Activated T-helper 1 cell treated with anti-CD3 and anti-CD28 coated beads, Interleukin-12 subunit alpha, Interleukin-12 subunit beta, Interleukin-2, Interleukin-4 antibody, amounts not matched to agents 30 ng/mL and 10 ng/mL and 1 ng/mL, durations not matched to agents 14 hours and 24 hours and 36 hours (primary cell): ENCODE measurements at places on chromosomes 4 and X. TPM values are rescaled to one million over a fixed set of nuclear protein-coding genes. Genes with fewer than 3 reads are reported as not detected.

The CORIN gene
- total RNA-seq, result not detected in 2 replicates

GRCh38 chrX:22378296-22378695 is 105.6 kb downstream of the CBLL2 start:
- no peak for DNase-seq

The NUP62CL gene
- total RNA-seq, result 0.54 and 1.1 TPM in 2 replicates

GRCh38 chrX:22109442-22109841 is 77.3 kb downstream of the PHEX start:
- no peak for DNase-seq

The USP17L27 gene
- total RNA-seq, result not detected in 2 replicates

DNA sequence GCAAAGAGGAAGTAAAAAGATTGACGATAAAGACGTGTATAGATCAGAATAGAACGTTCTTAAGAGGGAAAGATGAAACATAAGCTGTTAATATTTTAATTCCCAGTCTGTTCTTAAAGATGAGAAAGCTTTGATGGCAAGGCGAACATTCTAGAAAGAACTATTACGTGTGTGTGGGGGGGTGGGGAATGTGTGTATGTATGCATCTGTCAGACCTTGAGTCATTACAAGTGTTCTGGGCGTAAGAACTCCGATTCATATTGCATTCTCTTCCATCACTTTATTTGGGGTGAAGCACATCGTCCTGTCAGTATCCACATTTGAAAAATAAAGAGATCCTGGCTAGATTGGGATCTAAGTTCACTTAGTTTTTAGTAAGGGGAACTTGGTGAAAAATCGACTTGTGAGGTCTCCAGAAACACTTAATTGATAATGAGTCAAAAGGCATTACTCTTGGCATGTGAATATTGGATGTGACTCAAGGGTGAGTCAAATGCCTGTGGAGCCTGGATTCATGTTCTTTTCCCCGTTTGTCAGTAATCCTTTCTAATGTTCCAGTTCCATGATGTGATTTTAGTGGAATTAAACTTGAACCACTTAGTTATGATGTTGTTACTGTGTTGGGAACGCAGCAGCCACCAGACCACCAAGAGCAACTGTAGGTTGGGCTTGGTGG is 3.1 kb downstream of the SMS start:
- DNase-seq, result no peak

The SAGE1 gene
- not detected in 2 replicates for total RNA-seq

GRCh38 chr4:149164282-149164681 is 651.4 kb downstream of the IQCM start:
- DNase-seq, result no peak

The MAP3K15 gene
- 0.10 and 0.18 TPM in 2 replicates for total RNA-seq

- DNase-seq, result no peak
Observed at GRCh38 chr4:47876310-47876709, 38.1 kb downstream of the NFXL1 start.

The KLHL13 gene
- 0.20 TPM in 1 of 2 replicates, not detected in the other for total RNA-seq

The PLAC8 gene
- total RNA-seq, result 35.5 and 41.9 TPM in 2 replicates

DNA sequence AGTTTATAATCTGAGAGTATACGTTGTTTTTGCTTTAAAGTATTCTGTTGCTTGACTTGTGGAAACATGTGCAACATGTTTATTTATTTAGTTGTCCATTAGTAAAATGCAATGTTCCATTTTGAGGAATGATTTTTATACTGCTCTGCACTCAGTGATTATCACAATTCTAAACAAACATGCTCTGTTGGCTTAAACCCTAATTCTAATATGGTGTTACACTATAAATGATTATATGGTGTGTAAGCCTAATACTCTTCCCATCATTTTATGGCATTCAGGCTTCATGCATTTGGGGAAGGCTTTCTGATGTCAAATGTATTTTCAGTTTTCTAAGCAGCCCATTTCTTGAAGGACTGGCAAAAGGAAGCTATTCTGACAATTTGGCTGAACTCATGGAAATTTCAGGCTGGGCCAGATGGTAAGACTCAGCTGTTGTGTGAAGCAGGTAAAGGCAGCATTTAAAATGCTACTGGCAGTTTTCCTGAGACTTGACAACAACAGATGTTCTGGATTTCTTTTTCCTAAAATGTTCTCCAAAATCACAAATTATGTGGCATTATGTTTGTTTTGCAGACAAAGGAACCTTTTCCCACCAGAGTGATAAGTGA is 336.7 kb upstream of the GNPDA2 start:
- no peak for DNase-seq

DNA sequence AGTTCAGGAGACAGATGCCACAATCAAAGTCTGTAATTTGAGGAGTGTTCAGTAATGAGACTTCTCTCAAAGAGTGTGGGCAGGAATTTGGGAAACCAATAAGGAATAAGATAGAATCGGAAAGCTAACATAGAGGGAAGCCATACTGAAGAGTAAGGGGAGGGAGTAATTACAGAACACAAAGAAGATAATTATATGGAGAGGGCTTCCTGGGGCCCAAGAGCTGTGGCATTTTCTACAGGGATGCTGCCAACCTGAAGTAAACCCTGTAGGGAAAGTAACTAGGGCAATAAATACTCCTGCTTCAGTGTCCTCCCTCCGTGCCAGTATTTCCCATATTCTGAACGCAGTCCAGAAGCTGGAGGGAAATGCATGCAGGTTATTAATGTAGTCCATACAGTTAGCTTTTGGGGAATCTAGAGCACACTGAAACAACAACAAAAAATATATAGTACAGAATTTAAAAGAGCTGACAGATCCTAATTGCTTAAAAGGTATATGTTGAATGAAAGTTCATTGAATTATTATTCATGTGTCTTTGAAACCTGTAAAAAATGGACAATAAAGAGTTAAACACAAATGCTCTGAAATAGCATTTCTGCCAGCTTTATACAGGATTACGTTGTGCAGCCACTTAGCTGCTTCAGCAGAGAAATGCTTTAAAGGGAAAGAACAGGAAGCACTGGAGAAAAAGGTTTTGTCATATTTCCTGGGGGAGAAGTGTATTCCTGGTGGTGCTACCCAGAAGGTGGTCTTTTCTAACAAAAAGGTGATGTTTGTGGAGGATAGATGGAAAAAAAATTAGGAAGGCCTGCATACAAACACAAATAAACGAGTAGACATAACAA is 48.0 kb downstream of the CXXC4 start:
- no peak for DNase-seq

GRCh38 chr4:121034017-121034416 is 38.3 kb downstream of the NDNF start:
- no peak for DNase-seq

- no peak for DNase-seq
Observed at GRCh38 chr4:26685250-26685649, 101.4 kb downstream of the TBC1D19 start.

The PAGE2 gene
- not detected in 2 replicates for total RNA-seq

- no peak for DNase-seq
Observed at GRCh38 chr4:110062166-110062565, 136.2 kb downstream of the ELOVL6 start.

The FMR1NB gene
- not detected in 2 replicates for total RNA-seq

DNA sequence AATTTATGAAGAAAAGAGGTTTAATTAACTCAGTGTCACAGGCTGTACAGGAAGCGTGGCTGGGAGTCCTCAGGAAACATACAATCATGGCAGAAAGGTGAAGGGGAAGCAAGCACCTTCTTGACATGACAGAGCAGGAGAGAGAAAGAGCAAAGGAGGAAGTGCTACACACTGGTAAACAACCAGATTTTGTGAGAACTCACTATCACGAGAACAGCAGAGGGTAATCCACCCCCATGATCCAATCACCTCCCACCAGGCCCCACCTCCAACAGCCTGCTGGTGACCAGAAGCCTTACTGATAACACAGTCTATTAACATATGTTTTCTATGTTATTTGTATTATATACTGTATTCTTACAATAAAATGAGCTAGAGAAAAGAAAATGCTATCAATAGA is 254.8 kb downstream of the PCDH10 start:
- no peak for DNase-seq

- no peak for DNase-seq
Observed at GRCh38 chr4:186216465-186217024, 10.8 kb upstream of the KLKB1 start.

DNA sequence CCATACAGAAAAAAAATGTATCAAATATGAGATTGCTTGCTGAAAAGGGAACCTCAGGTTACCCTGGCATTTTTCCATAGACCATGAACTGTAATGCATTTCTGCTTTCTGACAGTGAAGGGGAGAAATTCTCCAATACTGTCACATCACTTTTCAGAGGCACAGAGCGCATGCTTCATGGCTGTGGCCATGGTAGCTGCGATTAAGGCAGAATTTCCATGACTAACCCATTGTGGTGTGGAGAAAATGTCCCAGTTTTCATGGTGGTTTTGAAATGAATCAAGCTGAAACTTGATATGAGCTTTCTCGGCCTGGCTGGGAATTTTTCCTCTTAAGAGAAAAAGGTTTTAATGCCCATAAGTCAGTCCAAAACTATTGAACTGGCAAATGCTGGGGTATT is 39.5 kb upstream of the MAP3K15 start:
- no peak for DNase-seq

DNA sequence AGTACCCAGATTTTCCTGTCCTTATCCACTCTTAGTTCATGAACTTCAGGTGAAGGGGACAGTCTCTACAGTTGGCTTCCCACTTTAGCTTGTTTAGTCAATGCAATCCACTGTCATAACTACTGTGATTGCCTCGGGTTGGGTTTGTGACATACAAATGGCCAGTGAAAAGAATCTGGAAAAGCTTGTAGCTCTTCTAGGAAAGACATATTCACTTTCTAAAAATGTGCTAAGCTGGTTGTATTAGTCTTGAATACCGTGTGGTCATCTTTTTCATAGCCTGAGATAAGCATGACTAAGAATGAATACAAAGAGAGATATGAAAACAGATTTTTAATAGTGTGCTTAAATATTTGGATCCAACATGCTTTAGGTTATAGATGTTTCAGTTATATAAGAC is 1443.5 kb upstream of the IGFBP7 start:
- no peak for DNase-seq

The EGF gene
- total RNA-seq, result not detected in 2 replicates

DNA sequence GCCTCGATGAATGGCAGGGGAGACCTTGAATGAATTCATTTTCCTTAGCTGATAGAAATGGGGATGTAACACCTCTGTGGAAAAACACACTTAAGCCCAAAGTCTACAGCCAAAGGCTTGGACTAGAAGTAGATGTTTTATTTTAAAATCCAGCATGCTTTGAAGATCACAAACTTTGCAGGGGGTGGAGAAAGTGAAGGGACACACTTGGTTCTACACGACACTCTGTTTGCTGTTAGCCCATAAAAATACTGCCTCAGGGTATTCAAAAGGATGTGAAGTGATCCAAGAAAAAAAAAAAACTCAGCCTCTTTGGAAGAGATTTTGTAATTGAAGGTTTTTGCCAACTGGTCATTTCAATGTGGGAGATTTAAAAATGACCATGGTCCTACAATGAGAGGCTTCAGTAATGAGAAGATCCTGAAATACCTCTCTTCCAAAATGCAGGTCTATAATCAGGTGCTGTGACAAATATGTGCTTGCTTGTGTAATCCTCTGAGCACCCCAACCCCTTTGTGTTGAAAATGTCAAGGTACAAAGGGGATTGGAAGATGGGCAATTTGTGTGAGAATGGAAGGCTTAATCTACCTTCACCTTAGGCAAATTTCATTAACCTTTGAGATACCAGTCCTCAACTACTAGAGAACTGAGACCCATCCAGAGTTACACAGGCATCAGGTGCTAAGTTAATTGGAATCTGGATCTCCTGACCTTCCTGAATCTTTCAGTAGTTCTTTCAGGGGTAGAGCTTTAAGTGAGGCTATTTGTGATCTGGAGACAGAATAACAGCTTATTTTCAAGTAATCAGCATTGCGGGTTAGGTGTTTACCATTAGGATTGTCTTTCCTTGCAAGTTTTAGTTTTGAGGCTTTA is 82.5 kb downstream of the HS6ST2 start:
- no peak for DNase-seq

The OPHN1 gene
- 0.03 and 0.05 TPM in 2 replicates for total RNA-seq

DNA sequence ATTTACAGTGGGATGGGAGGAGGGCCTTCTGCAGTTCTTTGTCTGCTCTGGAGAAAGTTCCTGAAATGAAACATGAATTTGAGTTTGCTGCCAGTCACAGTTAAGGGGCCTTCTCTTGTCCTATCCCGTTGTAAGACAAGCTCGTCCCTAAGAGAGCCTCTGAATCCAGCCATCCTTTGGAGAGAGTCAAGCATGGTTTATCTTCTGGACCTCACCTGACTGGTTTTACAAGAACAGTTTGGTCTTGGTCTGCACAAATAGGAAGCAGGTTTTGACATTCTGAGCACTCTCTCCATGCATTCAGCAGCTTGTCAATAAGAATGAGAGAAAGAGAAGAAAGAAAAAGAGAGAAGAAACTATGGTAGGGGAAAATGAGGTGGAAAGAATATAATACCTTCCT is 20.4 kb upstream of the TENM3 start:
- DNase-seq, result no peak

GRCh38 chr4:70183168-70183939 is 12.2 kb upstream of the ODAM start:
- DNase-seq, result peak; percentile 0

The TNIP2 gene
- total RNA-seq, result 96.2 and 98.6 TPM in 2 replicates

- no peak for DNase-seq
Observed at GRCh38 chr4:77127215-77127614, 29.8 kb upstream of the CCNG2 start.

The FAM9C gene
- total RNA-seq, result 0.05 TPM in 2 replicates

DNA sequence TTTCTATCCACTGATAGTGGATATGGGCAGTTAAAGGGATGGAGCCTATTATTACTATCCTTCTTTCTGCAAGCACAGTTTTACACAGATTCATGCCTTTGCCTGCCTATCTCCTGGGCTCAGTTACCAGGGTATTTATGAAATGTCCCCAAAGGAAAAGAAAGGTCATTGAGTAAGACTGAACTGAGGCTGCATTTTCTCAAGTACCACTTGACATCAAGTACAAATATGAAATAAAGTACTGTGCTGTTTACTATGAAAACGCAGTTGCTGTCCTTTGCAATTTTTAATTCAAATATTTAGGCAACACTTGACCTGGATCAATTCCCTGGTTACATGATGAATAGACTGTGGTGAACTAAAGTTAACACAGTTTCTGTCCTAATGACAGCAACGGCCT is 23.5 kb upstream of the SPANXN4 start:
- DNase-seq, result no peak

- DNase-seq, result no peak
Observed at GRCh38 chr4:24094726-24095125, 204.9 kb upstream of the PPARGC1A start.

The HPSE gene
- 23.1 and 24.1 TPM in 2 replicates for total RNA-seq
